ENCODE measurements at places on chromosomes 7 and 10. TPM values are rescaled to one million over a fixed set of nuclear protein-coding genes. Genes with fewer than 3 reads are reported as not detected.

The PDE6C gene
- not detected for polyA plus RNA-seq

The SMKR1 gene
- 0.45 TPM for polyA plus RNA-seq

The PIP gene
- polyA plus RNA-seq: not detected

The CPA4 gene
- not detected for polyA plus RNA-seq

The UPF2 gene
- 16.1 TPM for polyA plus RNA-seq

The OGDH gene
- 39.0 TPM for polyA plus RNA-seq

The GPR26 gene
- polyA plus RNA-seq: not detected

The MYH16 gene
- not detected for polyA plus RNA-seq

The CALHM1 gene
- polyA plus RNA-seq: not detected

The NOS3 gene
- polyA plus RNA-seq: 6.1 TPM

The PILRA gene
- polyA plus RNA-seq: 5.4 TPM

The GHRHR gene
- polyA plus RNA-seq: not detected

The ZCWPW1 gene
- polyA plus RNA-seq: 6.2 TPM

The C10orf53 gene
- not detected for polyA plus RNA-seq

The FKBP6 gene
- not detected for polyA plus RNA-seq

The PIK3CG gene
- 4.2 TPM for polyA plus RNA-seq

The GPR85 gene
- polyA plus RNA-seq: 0.46 TPM

The UPK3BL2 gene
- not detected for polyA plus RNA-seq

The RARRES2 gene
- polyA plus RNA-seq: 28.9 TPM

The CELF2 gene
- polyA plus RNA-seq: 27.5 TPM

The ANKRD22 gene
- 26.9 TPM for polyA plus RNA-seq

The CLRN3 gene
- 37.8 TPM for polyA plus RNA-seq

The CRYGN gene
- polyA plus RNA-seq: 0.17 TPM

The PRPF18 gene
- 21.2 TPM for polyA plus RNA-seq

The TBX20 gene
- polyA plus RNA-seq: 0.04 TPM

The PPP1R3C gene
- 1.9 TPM for polyA plus RNA-seq

The OPN1SW gene
- polyA plus RNA-seq: not detected

The PDGFA gene
- 20.0 TPM for polyA plus RNA-seq

The HOXA2 gene
- 1.9 TPM for polyA plus RNA-seq

The PON1 gene
- polyA plus RNA-seq: not detected

The NKX1-2 gene
- not detected for polyA plus RNA-seq

The ABCB1 gene
- polyA plus RNA-seq: 13.4 TPM

The OPTN gene
- polyA plus RNA-seq: 127 TPM
